ENCODE measurements at places on chromosomes 2 and 18.

DNA sequence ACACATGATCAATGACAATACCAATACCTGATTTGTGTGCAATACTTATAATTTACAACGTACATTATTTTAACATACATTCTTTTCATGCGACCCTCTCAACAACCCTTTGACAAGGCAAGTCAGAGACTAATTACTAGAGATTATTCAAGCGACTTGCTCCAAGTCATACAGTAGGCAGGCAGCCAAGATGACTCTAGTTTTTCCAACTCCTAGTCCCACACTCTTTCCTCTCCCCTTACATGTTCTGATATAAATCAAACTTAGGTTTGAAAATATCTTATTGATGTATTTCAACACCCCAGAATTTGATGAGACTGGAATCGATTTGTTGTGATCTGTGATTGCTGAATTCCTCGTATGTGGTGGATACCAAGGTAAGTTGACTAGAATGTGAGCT lies 8.0 kb upstream of the CYP27C1 start:
- no peak for DNase-seq

- DNase-seq, result no peak
These were observed 85.7 kb upstream of the LAPTM4A start for GRCh38 chr2:20137131-20137571.

DNA sequence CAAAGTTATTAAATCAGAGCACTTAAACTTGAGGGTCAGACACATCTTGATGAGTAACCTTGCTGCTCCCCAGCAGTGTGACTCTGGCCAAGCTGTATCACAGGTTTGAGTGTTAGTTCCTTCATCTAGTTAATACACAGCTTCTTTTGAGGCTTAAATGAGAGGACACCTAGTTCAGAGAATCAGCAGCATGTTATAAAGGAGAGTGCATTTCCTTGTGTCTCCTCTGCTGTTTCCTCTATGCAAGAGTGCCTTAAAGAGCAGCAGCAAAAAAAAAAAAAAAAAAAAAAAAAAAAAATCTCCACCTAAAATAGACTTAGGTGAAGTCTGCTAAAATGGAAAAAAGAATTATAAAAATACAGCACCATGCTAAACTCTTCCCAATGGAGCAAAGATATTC lies 261.9 kb downstream of the TCF4 start:
- no peak for DNase-seq

DNA sequence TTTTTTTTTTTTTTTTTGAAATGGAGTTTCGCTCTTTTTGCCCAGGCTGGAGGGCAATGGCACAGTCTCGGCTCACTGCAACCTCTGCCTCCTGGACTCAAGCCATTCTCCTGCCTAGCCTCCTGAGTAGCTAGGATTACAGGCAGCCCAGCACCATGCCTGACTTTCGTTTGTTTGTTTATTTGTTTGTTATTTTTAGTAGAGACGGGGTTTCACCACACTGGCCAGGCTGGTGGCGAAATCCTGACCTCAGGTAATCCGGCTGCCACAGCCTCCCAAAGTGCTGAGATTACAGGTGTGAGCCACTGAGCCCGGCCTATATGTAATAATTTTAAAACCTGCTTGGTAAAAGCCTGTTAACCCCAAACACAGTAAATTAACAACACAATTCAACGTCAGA lies 435.7 kb downstream of the LRRTM4 start:
- DNase-seq, result no peak

GRCh38 chr2:221270806-221271205 lies 301.3 kb downstream of the EPHA4 start:
- no peak for DNase-seq

DNA sequence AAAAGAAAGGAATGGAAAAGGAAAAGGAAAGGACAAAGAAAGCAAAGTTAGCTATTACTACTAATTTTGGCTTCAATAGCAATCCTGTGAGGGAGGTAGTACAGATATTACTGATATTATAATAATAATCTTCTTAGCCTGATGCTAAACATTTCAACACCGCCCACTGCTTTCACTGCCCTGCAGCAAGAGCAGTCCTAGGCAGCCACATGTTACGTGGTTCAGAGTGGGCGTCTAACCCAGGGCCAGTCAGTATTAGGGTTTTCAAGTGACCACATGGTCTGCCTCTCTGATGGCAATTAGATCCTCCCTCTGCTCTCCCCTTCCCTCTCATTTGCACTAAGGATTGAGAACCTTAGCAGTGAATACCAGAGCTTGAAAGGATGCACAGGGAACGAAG lies 83.7 kb upstream of the ZNF397 start:
- no peak for DNase-seq

DNA sequence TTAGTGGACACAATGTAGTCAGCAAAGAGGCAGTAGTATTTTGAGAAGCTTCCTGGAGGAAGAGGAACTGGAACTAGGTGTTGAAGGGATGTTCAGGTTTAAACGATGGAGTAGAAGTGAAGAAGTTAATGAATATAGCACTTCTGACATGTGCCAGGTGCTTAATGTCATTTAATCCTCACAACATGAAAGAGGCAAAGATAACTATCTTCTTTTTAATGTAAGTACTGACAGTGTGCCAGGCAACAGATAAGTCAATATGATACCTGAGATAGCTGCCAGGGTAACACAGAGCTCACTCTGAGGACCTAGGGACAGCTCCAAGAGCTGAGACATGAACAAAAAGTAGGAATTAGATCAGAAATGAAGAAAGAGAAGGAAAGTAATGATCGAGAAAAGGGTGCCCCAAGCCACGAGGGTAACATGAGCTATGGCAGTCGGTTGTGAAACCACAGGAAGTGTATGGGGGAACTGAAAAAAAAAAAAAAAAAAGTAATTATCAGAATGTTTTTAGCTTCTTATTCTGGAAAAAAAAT lies 140.7 kb downstream of the RNF144A start:
- no peak for DNase-seq

- DNase-seq, result no peak
These were observed 247.6 kb downstream of the MEIS1 start for GRCh38 chr2:66682476-66682875.

- DNase-seq, result no peak
These were observed 91.0 kb downstream of the SPTBN1 start for GRCh38 chr2:54546923-54547720.

DNA sequence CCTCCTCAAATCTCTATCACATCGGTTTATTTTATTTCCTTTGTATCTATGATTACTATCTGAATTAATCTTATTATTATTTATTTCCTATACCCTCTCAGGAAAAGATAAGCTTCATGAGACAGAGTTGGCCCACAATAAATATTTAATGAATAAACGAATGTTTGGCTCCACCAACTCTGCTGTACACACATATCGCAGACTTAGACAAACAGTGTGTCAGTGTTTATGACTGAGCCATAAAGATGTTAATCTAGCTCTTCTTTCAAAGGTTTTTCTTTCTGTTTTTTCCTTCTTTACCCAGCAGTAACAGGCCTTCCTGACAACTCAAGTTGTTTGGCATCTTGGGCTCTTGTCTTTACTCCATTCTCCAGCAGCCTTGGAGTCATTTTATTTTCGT lies 329.5 kb downstream of the CDH2 start:
- no peak for DNase-seq

DNA sequence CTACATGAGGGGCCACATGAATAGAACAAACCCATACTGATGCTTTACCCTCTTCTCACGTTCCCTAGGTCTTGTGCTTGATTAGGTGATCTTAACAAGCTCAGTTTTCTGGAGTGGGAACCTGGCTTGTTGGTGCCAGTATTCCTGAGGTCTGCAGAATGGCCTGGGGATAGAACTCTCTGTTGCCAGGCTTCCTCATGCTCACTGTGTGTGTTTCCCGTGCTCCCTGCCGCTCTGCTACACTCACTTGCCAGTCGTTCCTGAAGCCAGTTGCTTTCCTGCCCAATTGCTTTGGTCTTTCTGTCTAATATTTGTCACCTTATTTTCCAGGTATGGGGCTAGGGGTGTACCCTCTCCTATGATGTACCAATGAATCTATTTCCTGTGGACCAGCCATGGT lies 2111.5 kb upstream of the PIK3C3 start:
- no peak for DNase-seq

GRCh38 chr2:8264981-8265380 lies 416.9 kb upstream of the ID2 start:
- DNase-seq, result peak; percentile 18

- no peak for DNase-seq
These were observed 60.0 kb downstream of the TDRD15 start for GRCh38 chr2:21183726-21184125.

DNA sequence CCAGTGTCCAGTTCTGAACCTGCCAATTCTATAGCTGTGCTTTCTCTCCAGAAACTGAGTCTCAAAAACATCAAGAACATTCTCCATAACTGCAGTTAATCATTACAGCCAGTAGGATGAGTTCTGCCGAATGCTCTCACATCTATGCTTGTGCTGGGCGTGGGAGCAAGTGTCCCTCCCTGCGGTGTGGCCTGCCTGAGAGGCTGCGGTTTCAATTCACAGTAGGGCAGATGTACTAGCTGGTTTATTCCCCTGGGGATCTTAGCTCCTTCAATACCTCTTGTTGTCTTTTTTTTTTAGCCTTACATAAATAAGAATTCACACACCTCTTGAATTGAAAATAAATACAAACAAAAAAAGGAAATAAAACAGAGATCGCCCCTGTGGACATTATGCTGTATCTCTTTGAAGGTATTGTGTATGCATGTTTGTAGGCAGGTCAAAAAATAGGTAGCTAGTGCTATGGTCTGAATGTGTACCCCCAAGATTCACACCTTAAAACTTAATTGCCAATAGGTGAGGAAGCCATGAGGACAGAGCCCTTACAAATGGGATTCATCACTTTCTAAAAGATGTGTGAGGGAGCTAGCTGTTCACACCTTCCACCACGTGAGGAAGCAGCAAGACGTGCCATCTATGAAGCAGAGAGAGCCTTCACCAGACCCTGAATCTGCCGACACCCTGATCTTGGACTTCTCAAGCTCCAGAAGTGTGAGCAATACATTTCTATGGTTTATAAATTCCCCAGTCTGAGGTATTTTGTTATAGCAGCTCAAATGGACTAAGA lies 74.3 kb downstream of the BCL2L11 start:
- no peak for DNase-seq

GRCh38 chr2:156663757-156664409 lies 227.7 kb downstream of the GPD2 start:
- DNase-seq, result no peak

DNA sequence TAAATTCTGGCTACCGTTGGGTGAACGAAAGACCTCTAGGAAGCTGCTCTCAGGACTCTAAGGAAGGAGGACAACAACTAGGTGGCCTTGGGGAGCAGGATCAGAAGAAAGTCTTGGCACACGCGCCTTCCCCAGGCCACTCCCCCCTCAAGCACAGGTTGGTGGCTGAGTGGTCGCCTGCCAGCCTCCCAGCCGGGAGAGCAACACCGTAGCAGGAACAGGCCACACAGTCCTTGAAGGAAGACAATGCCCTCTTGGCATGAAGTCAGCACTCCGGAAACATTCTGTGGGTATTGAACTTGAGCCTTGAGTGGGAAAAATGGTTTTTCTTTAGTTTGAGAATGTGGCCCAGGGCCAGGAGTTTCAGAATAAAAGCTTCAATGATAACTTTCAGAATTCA lies 87.4 kb upstream of the AGAP1 start:
- DNase-seq, result no peak

GRCh38 chr2:11938196-11938595 lies 191.8 kb downstream of the LPIN1 start:
- DNase-seq, result no peak

DNA sequence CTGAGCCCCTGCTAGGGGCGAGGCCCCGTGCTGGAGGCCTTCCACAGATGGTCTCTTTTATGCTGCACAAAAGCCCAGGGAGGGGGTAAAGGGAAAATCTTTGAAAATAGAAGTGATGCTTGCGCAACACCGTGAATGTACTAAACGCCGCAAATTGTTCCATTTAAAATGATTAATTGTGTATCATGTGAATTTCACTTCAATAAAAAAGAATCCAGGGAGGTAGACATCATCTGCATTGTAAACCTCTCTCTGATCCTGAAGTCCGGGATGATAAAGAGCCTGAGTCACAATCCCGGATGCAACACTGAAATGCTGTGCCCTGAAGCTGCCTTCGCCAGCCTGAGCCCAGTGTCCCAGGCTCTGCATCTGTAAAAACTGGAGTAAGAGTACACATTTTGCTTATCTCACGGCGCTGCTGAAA lies 107.7 kb upstream of the PPP1CB start:
- no peak for DNase-seq

- no peak for DNase-seq
These were observed 73.3 kb downstream of the RHBDD1 start for GRCh38 chr2:226909126-226909525.

- DNase-seq, result no peak
These were observed 11.2 kb upstream of the SPRED2 start for GRCh38 chr2:65443509-65444186.

DNA sequence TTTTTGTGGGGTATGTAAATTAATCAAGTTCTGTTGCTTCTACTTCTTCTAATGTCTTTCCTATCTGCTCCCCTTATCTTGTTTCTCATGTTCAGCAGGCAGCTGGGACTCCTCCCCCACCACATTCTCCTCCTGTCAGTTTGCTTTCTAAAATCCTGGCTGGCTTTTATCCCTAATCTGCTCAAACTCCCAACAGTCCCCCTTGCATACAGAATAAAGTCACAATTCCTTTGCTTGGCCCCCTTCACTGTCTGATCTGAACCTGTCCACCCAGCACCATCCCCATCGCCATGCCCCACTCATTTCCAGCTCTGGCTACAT lies 2.2 kb downstream of the CFAP221 start:
- no peak for DNase-seq

DNA sequence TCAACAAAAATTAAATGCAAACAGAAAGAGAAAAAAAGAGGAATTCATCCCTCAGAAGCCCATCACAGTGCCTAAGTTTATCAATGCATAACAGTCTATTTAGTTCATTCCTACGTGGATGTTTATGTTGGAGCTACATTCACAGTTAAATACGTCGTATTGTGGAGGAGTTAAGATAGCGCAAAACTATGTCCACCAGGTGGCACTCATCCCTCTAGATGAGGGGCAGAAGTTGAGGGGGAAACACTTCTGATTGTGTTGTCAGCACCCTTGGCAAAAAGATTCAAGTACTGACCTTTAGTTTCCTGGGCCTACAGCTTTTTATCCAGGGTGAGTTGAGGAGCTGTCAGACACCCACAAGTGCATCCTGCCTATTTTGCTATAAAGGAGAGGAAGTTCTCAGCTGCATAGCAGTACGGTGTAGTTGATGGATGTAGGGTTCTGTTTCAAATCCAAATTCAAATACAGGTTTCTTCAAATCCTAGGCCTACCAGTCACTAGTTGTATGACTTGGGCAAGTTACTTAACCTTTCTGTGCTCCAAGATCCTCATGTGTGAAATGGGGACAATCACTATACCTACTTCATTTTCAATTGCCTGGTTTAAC lies 26.8 kb upstream of the MYO1B start:
- DNase-seq, result peak; percentile 6

DNA sequence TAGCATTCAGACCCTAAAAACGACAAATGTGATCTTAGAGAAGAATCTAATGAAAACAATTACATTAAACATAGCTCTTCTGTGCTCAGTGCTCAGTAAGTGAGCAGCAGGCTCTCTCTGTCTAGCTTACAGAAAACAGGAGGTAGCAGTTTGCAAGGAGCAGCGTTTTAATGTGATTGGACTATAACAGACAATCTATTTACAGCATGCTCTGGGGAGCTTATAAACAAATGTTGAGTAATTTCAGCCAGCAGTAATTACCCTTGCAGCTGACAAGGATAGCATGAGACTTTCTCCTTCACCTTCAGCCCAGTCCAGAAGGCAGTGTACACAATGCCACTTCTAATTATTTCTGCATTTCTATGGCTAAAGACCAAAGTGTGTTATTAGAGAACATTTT lies 270.4 kb downstream of the FIGN start:
- DNase-seq, result no peak
